T-helper 2 cell treated with Interferon-gamma antibody and Interleukin-4, amounts not matched to agents 5 μg/mL and 100 μg/mL, for 36 hours (primary cell): ENCODE measurements at places on chromosomes 11 and 22.

DNA sequence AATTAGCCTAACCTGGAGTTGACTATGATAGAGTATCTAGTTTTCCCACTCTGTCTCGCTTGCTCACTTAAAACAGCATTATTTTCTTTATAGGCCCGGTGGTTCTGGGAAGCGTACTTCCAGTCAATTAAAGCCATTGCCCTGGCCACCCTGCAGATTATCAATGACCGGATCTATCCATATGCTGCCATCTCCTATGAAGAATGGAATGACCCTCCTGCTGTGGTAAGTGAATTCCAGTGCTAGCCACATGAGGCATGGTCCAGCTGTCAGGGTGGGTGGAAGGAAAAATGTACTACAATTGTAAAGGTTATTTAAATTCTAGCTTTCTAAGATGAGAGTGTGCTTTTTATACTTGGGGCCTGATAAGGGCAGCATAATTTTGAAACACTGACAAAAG, 76.0 kb downstream of the EXT2 start:
- no peak for DNase-seq

GRCh38 chr11:100872951-100873740, 186.1 kb downstream of the ARHGAP42 start:
- no peak for DNase-seq

DNA sequence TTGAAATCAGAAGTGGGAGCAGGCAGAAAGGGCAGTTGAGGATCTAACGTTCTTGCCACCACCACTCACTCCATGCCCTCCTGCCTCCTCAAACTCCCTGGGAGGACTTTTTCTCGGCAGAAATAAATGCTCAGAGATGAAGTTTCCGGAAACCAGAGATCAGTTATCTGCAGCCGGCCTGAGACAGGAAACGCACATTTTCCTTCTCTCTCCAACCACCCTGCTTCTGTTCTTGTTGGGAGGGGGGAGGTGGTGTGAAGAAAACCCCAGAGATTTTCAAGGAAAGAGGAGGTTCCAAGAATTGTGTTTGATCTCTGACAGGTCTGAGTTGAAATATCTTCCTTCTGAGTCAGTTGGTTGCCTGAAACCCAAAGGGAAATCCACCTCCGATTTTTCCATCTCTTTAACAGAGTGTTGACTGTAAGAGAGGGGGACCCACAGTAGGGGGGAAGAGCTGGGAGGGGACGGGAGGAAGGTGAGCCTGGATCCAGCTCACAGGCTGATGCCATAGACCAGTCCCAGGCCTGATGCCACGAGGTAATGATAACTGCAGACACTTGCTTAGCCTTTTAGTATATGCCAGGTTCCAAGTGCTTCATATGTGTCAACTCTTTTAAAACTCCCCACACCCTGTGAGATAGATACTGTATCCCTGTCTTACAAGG, 100.8 kb downstream of the TRAF6 start:
- peak; percentile 65 for DNase-seq

DNA sequence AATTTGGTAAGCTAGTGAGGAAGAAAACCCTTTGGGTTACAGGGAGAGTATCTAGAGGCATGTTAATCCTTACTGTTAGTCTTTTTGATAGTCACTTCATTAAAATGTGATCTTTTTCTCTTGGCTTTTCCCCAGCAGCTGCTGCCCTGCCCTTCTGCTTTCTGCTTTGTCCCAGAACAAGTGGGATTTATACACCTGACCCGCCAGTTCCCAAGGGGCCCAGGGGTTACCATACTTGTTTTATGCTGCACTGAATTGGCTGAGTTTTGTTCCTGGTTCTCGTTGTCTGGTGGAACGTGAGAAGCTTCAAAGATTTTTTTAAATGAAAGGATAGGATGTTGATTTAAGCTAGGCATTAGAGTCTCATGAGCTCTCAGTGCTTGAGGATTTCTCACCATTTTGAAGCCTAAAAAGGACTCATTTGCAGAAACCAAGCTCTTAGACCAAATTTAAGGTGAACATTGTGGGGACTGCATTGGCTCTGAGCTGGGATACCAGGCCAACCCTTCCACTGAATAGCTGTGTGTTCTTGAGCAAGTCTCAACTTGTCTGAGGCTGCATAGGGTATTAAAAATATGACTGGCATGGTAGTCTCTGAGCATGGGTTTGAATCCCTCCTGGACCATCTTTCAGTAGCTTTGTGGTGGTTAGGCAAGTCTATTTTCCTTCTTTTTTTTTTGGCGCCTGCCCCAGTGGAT, 6.6 kb downstream of the LIMK2 start:
- no peak for DNase-seq

- no peak for DNase-seq
Observed at GRCh38 chr11:73465871-73466270, 89.7 kb downstream of the RELT start.

DNA sequence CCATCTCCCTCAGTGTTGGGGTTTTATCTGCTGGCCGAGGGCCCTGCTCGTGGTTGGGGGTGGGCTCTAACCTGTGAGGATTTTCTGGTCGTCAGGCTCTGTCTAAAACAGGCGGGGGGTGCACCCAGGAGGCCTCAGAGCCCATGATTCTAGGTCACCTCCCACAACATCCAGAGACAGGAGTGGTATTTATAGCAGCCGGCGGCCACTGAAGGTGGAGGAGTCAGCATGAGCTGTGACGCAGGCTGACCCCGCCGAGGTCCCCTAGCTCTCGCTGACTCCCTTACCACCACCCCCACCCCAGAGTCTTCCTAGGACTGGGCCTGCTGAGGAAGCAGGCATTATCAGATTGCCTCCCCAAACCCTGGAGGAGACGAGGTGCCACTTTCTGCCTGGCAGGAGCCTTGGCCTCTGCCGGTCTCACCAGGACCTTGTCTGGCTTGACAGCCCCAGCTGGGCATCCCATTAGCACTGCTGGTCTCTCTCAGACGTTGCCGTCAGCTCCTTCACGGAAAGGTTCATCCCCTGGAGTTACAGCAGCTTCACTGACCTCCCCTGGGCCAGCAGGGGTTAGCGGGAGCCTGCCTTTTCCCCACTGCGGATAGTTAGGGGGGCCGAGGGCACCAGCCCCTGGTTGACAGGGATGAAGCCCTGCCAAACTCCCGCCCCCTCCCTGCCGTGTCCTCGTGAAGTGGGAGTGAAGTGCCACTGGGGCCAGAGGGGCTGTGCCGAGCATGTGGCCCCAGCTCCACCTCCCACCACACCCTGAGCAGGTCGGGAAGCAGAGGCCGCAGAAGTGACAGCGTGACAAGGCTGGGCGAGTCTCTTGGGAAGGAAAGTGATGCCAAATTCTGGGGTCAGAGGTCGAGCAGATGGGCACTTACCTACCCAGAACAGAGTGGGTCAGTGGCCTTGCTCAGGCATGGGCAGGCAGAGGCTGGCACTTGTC, 26.5 kb downstream of the DAGLA start:
- DNase-seq, result no peak

DNA sequence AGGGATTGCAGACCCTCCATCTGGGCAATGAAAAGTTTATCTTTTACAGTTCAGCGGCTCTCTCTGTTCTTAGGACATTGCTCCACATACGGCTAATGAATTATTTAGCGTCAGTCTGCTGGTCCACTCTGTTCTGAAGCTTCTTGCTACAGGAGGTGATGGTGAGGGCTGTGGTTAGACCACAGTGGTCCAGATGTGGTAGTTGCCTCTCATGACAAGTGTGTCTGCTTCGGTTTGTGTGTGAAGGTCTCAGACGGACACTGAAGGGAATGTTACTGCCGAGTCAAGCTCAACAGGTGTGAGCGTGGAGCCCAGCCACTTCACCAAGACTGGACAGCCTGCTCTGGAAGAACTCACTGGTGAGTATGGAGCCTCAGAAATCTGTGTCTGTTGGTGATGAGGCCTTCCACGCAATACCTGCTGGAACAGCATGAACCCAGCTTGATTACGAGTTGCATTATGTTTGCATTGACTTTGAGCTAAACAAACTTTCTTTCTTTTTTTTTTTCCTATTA, 220.8 kb downstream of the DBX1 start:
- no peak for DNase-seq

GRCh38 chr11:2576111-2576510, 123.7 kb downstream of the KCNQ1OT1 start:
- no peak for DNase-seq

- no peak for DNase-seq
Observed at GRCh38 chr22:43177479-43177878, 9.5 kb downstream of the TTLL12 start.

- no peak for DNase-seq
Observed at GRCh38 chr22:25853501-25854284, 111.7 kb downstream of the MYO18B start.

DNA sequence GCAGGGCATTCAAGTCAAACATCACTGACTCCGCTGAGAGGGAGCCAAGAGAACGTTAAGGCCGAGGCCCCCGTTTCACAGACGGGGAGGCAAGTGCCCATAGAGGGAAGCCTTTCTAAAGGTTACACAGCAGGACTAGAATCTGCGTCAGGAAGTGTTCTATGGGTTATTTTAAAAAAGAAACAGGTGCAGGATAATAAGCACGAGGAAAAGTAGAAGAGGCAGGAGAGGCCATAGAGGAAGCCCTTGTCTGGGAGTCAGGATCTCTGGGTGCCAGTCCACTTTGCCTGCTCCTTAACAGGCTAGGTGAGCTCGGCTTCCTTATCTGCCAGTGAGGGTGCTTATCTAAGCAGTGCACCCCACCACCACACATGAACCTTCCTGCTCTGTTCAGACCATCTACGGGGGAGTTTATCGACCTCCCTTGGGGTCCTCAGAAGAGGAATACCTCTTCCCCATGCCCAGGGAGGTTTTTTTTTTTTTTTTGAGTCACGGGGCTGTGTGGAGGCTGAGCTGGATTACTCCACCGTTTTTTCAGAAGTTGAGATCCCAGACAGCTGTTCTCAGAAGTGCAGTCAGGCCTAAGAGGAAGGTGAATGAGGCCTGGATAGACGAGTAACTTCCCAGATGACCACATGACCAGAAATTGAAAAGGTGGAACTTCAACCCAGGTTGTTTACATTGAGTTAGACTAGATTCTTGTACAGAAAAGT, 1.2 kb upstream of the FCHSD2 start:
- no peak for DNase-seq

GRCh38 chr11:2554338-2555207, 109.8 kb downstream of the KCNQ1 start:
- no peak for DNase-seq

DNA sequence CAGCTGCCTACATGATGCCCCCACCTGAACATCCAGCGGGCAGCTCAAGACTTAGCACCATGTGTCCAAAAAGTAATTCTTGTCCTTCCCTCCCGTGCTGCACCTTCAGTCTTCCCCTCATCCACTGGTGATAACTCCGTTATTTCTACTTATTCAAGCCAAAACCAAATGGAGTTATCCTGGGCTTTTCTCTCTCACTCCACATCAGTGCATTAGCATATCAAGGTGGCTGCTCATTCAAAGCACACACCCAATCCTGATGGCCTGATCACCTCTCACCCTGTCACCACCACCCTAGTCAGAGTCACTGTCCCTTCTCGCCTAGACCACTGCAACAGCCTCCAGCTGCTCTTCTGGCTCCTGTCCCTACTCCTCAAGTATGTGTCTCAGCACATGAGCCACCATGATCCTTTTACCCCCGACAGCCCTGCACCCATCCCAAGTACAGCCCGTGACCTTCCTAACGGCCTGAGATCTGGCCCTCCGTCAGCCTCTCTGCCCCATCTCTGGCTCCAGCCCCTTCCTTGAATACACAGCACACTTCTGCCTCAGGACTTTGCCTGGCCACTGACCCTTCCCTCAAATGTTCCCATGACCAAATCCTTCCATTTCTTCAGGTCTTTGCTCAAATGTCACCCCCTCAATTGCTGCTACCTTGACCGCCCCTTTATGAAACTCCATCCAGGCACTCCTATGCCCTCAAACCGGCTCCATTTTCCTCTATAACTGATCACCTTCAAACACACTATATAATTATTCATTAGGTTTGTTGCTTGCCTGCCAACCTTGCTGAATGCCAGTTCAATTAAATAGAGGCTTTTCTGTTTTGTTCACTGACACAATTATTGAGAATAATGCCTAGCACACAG, 19.7 kb upstream of the SLC25A1 start:
- no peak for DNase-seq

- no peak for DNase-seq
Observed at GRCh38 chr11:40405614-40406013, 1053.8 kb downstream of the LRRC4C start.

DNA sequence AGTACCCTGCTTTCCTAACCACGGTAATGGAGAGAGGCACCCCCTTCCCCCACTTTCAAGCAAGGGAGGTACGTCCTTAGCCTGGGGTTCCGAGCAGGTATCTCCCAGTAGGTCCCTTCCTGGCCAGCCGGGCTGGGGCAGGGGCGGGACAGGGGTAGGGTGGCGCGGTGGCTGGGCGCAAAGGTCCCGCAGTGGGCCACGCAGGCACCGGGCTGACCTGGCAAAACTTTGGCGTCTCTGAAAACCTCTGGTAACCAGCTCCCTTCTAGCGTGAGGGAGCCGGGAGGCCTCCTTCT, 323 bp upstream of the P2RY2 start:
- DNase-seq, result no peak

- DNase-seq, result no peak
Observed at GRCh38 chr11:70422692-70423522, 24.6 kb downstream of the CTTN start.

- DNase-seq, result no peak
Observed at GRCh38 chr11:120883404-120884080, 140.4 kb upstream of the TBCEL start.

GRCh38 chr11:18329196-18329870, 7.0 kb downstream of the GTF2H1 start:
- no peak for DNase-seq

GRCh38 chr11:92226331-92227229, 2.0 kb downstream of the FAT3 start:
- no peak for DNase-seq

DNA sequence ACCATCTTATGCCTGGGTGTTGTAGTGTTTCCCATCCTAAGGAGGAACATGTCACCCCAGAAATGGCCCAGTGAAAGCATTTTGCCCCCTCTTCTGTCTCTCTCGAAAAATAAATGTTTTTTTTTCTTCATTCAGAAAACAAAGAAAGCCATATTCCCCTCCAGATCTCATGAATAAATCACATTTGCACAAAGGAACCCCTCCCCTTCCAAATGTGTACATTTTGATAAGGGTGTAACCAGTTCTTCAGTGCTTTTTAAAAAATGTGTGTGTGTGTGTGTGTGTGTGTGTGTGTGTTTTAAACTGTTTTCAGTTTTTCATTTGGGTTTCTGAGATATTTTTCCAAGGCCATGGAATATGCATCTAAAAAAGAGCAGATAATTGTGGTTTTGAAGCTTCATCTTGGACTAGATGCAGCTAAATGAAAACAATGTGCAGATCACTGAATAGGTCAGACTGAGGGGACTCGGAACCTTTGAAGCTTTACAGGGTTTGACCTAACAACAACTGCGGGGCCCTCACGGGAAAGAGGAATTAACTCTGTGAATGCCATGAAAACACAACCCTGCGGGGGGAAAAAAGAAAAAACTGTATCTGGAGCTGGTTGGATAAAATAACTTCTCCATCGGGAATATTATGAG, 76.4 kb downstream of the YAP1 start:
- no peak for DNase-seq
